A375 (cell line): ENCODE measurements at places on chromosomes 12 and 14. TPM values are rescaled to one million over a fixed set of nuclear protein-coding genes. Genes with fewer than 3 reads are reported as not detected.

ANKRD9 gene
- 12.7 and 14.0 TPM in 2 replicates for total RNA-seq

RNF212B gene
- total RNA-seq = not detected in 2 replicates

LYZ gene
- 3.6 and 4.6 TPM in 2 replicates for total RNA-seq

DPY19L2 gene
- total RNA-seq = 1.3 and 1.8 TPM in 2 replicates

KLRC3 gene
- 0.60 TPM in 1 of 2 replicates, not detected in the other for total RNA-seq

KRT72 gene
- total RNA-seq = not detected in 2 replicates

LRRC10 gene
- total RNA-seq = not detected in 2 replicates

LUM gene
- 0.32 and 0.83 TPM in 2 replicates for total RNA-seq

SOX5 gene
- total RNA-seq = 134 and 179 TPM in 2 replicates

TAS2R14 gene
- total RNA-seq = 1.5 and 2.2 TPM in 2 replicates

DTX3 gene
- total RNA-seq = 28.2 and 32.4 TPM in 2 replicates

SLC6A12 gene
- total RNA-seq = 0.04 and 0.85 TPM in 2 replicates

GSC gene
- 1.8 and 2.6 TPM in 2 replicates for total RNA-seq

LRTM2 gene
- total RNA-seq = not detected in 2 replicates

ESR2 gene
- 0.15 TPM in 1 of 2 replicates, not detected in the other for total RNA-seq

GYS2 gene
- total RNA-seq = not detected in 2 replicates

HOXC12 gene
- 2.6 and 2.8 TPM in 2 replicates for total RNA-seq

HAL gene
- 0.19 and 1.7 TPM in 2 replicates for total RNA-seq

LGALS3 gene
- 68.3 and 69.3 TPM in 2 replicates for total RNA-seq

HOXC9 gene
- 8.4 and 11.2 TPM in 2 replicates for total RNA-seq

RTL1 gene
- total RNA-seq = 0.04 and 0.05 TPM in 2 replicates

TMEM30B gene
- total RNA-seq = not detected in 2 replicates

PMCH gene
- not detected in 2 replicates for total RNA-seq

EID3 gene
- total RNA-seq = 5.9 and 11.1 TPM in 2 replicates
